ENCODE measurements at places on chromosomes 5 and 9. TPM values are rescaled to one million over a fixed set of nuclear protein-coding genes. Genes with fewer than 3 reads are reported as not detected.

DNA sequence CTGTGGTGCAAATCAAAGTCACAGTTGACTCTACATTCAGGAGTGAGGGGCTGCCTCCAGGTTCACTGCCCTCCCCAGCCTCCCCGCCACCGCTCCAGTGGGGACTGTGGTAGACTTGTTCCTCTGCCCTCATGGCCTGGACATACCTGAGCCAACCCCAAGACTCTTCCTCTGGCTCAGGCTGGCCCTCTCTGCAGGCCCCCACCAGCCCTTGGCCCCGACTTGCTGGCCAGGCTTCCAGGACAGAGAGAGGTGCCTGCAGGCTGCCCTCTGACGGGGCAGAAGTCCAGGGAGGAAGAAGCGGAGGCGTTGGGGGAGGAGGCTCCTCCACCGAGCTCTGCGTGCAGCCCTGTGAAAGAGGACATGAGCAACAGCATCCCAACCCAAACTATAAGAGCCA lies 2.8 kb upstream of the SARDH start:
- H3K4me3 ChIP-seq: no peak overlapping the region
- no peaks in the 10 kb centered on the region for H3K36me3 ChIP-seq
- peaks cover 4% of the 10 kb centered on the region for H3K4me1 ChIP-seq
- H3K27me3 ChIP-seq: peaks cover 14% of the 10 kb centered on the region

DNA sequence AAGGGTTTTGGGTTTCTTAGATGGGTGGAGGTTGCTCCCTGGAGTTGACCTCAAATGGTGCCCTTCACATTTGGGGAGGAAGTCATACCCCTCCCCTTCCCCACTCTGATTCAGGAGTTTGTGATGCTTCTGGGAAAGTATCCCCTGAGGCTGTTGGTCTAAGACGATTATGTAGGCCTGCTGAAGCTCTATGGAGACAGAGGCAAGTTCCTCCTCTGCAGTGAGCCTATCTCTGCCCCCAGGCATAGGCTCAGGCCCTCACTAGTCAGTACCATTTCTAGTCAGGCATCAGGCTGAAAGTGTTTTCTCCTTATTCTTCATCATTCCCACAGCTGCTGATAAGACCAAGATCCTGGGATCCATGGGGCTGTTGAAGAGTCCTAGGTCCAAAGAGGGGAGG lies 271.6 kb upstream of the NUDT12 start:
- H3K4me1 ChIP-seq: no peaks in the 10 kb centered on the region
- H3K27ac ChIP-seq: no peak overlapping the region
- H3K4me3 ChIP-seq: no peak overlapping the region
- H3K27me3 ChIP-seq: no peaks in the 10 kb centered on the region
- DNase-seq: no peak
- no peaks in the 10 kb centered on the region for H3K36me3 ChIP-seq

The ACOT12 gene
- total RNA-seq: not detected

- no peaks in the 10 kb centered on the region for H3K4me1 ChIP-seq
- DNase-seq: no peak
- no peak overlapping the region for H3K27ac ChIP-seq
Measured at GRCh38 chr9:27460226-27461023, 63.7 kb upstream of the IFNK start.

DNA sequence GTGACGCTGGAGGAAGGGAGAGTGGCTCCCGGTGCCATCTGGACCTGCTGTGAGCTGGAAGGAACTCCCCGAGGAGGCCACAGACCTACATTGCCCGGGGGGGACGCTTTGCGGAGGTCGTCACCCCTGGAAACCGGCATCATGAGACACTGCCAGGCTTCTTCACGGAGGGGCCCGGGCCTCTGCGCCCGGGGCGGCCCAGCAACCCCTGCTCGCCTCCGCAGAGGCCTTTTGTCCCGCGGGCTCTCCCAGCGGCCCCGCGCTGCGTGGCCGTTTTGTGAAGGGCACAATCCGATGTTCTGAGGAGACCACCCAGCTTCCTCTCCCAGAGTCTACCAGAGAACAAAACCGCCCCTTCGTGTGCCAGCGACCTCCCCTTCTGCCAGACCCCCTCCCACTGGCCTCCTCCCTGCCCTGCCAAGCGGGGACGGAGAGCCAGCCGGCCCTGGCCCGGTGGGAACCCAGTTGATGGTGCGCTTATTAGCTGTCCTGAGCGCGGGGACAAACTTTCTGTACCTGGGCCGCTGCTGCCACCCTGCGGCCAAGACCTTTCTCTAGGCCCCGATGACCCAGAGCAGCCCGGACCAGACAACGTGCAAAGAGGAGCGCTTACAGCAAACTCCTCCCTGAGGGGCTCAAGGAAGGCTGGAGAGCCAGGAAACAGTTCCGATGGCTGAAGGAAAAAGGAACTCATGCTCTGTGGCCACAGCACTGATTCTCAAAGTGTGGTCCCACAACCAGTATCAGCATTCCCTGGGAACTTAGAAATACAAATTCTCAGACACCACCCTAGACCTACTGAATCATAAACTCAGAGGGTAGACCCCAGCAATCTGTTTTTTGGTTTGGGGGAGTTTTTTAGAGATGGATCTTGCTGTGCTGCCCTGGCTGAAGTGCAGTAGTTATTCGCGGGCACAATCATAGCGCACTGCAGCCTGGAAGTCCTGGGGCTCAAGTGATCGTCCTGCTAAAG lies 86.7 kb downstream of the SLC1A3 start:
- H3K4me1 ChIP-seq: peaks cover 34% of the 10 kb centered on the region
- H3K36me3 ChIP-seq: no peaks in the 10 kb centered on the region
- H3K27ac ChIP-seq: peak overlapping the region; percentile 34
- H3K27me3 ChIP-seq: peaks cover 23% of the 10 kb centered on the region
- peak; percentile 87 for DNase-seq
- H3K4me3 ChIP-seq: peak overlapping the region; percentile 42

- no peak for DNase-seq
- H3K4me1 ChIP-seq: peaks cover 8% of the 10 kb centered on the region
- no peaks in the 10 kb centered on the region for H3K36me3 ChIP-seq
- H3K27me3 ChIP-seq: peaks cover 6% of the 10 kb centered on the region
- H3K4me3 ChIP-seq: no peak overlapping the region
Measured at GRCh38 chr9:124137009-124137943, 120.5 kb upstream of the NEK6 start.

- peak overlapping the region; percentile 70 for H3K27ac ChIP-seq
- H3K4me1 ChIP-seq: peaks cover 26% of the 10 kb centered on the region
- H3K36me3 ChIP-seq: no peaks in the 10 kb centered on the region
- no peak overlapping the region for H3K4me3 ChIP-seq
Measured at GRCh38 chr9:69971643-69972449, 71.8 kb upstream of the MAMDC2 start.

DNA sequence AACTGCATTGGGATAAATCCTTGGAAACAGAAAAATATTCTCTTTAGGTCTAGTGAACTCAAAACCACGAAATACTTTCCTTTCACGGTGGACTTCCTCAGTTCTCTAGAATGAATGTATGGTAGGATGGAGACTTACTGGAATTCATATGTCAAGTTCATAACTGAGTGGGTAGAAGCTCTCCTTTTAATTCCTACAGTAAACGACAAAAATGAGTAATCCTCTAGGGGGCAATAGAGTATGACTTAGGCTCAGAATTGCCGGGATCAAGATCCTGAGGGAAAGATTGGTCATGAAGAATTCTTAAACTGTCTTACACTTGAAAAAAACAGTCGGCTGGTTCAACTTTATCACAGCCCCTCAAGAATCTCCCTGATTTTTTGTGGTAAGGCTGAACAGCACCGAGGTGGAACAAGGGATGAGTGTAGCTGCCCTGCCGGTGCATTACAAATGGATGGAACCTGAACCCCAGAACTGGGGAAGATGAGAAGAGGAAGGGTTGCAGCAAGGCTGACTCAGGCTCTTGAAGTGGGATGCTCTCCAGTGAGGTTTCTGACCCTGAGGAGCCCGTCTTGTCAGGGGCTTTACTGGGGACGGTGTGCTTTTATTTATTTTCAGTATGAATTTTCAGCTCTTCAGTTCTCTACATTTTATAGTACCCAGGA lies 14.0 kb upstream of the LOX start:
- H3K27me3 ChIP-seq: no peaks in the 10 kb centered on the region
- H3K27ac ChIP-seq: peak overlapping the region; percentile 89
- peaks cover 32% of the 10 kb centered on the region for H3K4me1 ChIP-seq

GRCh38 chr9:33649463-33649862 lies 125.4 kb downstream of the ANKRD18B start:
- H3K4me3 ChIP-seq: no peak overlapping the region
- DNase-seq: no peak
- H3K36me3 ChIP-seq: no peaks in the 10 kb centered on the region
- no peaks in the 10 kb centered on the region for H3K4me1 ChIP-seq
- peaks cover 83% of the 10 kb centered on the region for H3K27me3 ChIP-seq
- H3K27ac ChIP-seq: no peak overlapping the region

- H3K4me3 ChIP-seq: peak overlapping the region; percentile 64
- no peaks in the 10 kb centered on the region for H3K36me3 ChIP-seq
- peaks cover 74% of the 10 kb centered on the region for H3K27me3 ChIP-seq
Measured at GRCh38 chr9:10613419-10613818, 617 bp upstream of the PTPRD start.

The SNAPC4 gene
- 8.9 TPM for total RNA-seq

GRCh38 chr9:107593224-107593870 lies 103.8 kb upstream of the KLF4 start:
- no peak for DNase-seq
- no peak overlapping the region for H3K4me3 ChIP-seq
- peaks cover 19% of the 10 kb centered on the region for H3K27me3 ChIP-seq
- H3K27ac ChIP-seq: no peak overlapping the region

DNA sequence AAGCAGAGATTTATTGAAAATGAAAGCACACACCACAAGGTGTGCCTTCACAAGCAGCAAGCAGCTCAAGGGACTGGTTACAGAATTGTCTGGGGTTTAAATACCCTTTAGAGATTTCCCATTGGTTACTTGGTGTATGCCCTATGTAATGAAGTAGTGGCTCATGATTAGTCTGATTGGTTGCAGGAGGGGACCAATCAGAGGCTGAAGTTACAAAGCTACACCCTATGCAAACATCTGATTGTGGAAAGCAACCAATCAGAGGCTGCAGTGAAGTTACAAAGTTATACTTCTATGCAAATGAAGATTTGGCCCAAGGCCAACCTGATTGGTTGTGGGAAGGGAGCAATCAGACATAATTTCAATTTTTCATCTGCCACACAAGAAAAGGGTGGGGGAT lies 119.9 kb downstream of the C9orf152 start:
- peak; percentile 6 for DNase-seq
- no peak overlapping the region for H3K27ac ChIP-seq
- no peak overlapping the region for H3K4me3 ChIP-seq

DNA sequence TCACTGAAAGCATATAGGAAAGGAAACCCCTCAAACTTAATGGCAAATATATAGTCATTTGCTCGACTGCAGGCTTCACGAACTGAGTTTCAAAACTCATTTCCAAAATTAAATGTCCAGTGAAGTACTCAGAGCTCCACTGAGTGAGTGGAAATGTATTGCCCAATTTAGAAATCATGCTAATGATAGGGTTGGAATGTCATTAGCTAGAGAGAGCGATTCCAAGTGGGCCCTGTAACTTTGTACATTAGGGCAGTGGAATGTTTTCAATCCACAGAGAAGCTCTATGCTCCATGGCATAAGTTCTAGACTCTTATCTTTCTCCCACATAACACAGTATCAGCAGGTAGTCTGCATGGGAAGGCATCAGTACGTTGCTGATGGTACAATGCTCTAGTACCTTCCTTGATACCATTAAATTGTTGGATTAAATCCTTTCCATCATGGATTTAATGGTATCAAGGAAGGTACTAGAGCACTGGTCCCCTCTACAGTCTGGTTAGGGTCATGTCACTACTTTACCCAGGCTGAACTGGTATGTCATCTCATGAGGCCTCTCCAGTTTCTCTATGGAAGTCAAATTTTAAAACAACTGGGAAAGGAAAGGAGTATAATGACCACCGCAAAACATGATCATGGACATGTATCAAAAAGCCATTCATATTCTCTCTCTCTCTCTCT lies 183.2 kb upstream of the RASEF start:
- no peaks in the 10 kb centered on the region for H3K36me3 ChIP-seq
- H3K27me3 ChIP-seq: no peaks in the 10 kb centered on the region
- H3K4me1 ChIP-seq: no peaks in the 10 kb centered on the region
- DNase-seq: no peak
- H3K27ac ChIP-seq: no peak overlapping the region

- H3K4me1 ChIP-seq: peaks cover 10% of the 10 kb centered on the region
- no peak for DNase-seq
- H3K4me3 ChIP-seq: no peak overlapping the region
- no peaks in the 10 kb centered on the region for H3K36me3 ChIP-seq
Measured at GRCh38 chr5:174317256-174317894, 271.9 kb downstream of the NSG2 start.

The CDKN2B-AS1 gene
- total RNA-seq: 5.2 TPM

DNA sequence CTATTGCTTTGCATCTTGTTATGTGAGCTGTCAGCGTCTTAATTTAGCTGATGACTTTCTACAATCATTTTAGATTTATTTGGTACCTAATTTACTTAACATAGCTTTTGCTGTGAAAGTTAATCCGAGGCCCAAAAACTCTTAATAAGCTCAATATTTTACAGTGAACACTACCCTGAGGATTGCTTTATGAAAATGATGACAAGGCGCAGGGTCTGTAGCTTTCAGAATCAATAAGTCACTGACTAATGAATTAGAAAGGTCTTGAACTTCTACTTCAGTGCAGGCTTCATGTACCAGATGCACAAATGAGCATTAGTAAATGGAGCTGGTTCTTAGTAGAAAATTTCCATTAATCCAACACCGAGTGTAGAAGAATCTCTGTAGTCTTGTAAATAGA lies 81.4 kb upstream of the ZNF366 start:
- no peak for DNase-seq
- H3K27ac ChIP-seq: no peak overlapping the region
- H3K4me3 ChIP-seq: no peak overlapping the region
- peaks cover 39% of the 10 kb centered on the region for H3K4me1 ChIP-seq

DNA sequence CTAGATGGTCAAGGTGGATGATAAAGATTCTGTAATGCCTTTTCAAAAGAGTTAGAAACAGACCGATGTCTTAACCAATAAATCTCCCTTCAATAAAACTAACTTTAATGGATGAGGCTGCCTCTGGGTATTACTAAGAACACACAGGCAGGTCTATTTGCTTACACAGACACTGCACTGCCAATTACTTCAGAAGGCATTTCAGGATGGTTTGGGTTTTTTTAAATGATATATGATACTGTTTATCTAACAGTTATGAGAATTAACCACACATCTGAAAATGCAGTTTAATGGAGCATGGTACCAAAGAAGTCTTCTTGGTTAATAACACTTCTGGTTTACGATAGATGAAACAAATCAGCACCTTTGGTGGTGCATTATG lies 367.9 kb upstream of the GRAMD2B start:
- peaks cover 10% of the 10 kb centered on the region for H3K4me1 ChIP-seq
- H3K27me3 ChIP-seq: peaks cover 5% of the 10 kb centered on the region
- no peak overlapping the region for H3K27ac ChIP-seq
- H3K36me3 ChIP-seq: no peaks in the 10 kb centered on the region
- H3K4me3 ChIP-seq: no peak overlapping the region

The TNC gene
- total RNA-seq: 75.1 TPM

- H3K4me1 ChIP-seq: no peaks in the 10 kb centered on the region
- H3K27ac ChIP-seq: no peak overlapping the region
- DNase-seq: no peak
- H3K36me3 ChIP-seq: peaks cover 4% of the 10 kb centered on the region
- H3K27me3 ChIP-seq: no peaks in the 10 kb centered on the region
Measured at GRCh38 chr5:124832510-124832909, 86.1 kb upstream of the ZNF608 start.
